ENCODE measurements at places on chromosomes 5 and 9. TPM values are rescaled to one million over a fixed set of nuclear protein-coding genes. Genes with fewer than 3 reads are reported as not detected.

Gene BARHL1
- not detected for total RNA-seq

GRCh38 chr5:143182901-143183820, 220.3 kb downstream of the NR3C1 start:
- no peak for DNase-seq

GRCh38 chr9:32487981-32488380, 38.0 kb downstream of the RIGI start:
- DNase-seq, result no peak

DNA sequence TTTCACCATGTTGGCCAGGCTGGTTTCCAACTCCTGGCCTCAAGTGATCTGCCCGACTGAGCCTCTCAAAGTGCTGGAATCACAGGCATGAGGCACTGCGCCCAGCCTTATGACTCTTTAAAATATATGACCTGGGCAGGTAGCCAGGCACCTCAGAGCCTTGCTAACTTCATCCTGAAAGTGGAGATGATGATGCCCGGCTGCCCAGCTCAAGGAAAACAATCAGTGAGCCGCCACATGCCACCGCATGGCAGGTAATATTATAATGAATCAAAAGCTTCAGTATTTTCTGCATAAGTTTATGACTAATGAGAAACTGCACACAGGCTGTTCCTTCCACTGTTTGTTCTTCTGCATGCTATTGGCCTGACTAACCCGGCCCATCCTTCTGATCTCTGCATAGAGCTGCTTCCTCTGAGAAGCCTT, 30.4 kb upstream of the DMRT1 start:
- DNase-seq, result no peak

DNA sequence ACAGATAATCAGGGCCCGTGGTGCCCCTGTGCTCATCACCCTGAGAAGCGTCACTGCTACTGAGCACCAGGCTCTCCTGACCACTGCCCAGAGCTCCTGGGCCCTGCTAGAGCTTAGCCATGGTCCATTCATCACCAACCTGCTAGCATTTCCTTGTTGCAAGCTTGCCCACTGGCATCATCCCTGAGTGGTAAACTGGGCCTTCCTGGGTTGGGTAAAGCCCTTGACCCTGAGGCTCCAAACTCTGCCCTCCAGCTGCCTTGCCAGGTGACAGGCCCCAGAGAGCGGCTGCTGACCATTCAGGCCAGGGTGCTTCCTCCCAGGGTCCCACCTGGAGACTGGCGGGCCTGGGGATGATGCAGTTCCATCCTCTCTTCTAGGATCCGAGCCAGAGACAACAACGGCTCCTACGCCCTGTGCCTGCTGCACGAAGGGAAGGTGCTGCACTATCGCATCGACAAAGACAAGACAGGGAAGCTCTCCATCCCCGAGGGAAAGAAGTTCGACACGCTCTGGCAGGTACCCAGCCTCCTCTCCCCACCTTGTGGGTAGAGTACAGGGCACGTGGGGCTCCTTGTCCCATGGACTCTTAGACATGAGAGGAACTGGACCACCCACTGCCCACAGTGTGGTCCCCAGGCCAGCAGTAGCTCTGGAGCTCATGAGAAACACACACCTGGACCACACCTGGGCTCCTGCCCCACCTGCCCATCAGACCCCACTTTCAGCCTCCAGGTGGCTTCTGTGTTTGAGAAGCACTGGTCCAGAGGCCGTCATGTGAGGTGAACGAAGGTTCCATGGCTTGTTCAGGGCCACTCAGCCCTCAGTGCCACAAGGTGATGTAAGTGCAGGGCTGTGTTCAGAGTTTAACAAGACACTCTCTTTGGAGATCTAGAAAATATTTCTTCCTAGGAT, 60.5 kb downstream of the SYK start:
- DNase-seq, result no peak

- no peak for DNase-seq
These were observed 103.5 kb upstream of the DPYSL3 start for GRCh38 chr5:147613359-147613758.

Gene ECM2
- not detected for total RNA-seq

DNA sequence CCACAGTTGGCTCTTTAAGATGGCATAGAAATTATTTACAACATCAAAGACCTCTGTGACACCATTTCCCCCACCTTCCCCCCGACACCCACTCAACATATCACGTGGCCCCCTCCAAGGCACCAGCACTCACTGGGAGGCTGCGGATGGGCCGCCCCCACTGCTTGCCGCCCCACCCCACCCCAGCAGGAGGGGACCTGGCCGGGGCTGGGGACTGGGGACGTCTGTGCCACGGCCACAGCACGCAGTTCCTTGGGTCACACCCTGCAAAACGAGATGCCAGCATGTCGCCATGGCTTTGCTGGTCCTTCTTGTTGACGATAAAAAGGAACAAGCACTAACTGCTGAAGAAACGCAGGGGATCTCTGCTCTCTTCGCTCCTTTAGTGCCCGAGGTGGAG, 257.4 kb upstream of the NFIL3 start:
- DNase-seq, result no peak

Gene CTXN3
- not detected for total RNA-seq

Gene FBP1
- total RNA-seq, result 0.42 TPM

Gene MEF2C
- 13.0 TPM for total RNA-seq

GRCh38 chr5:130651440-130651839, 513.6 kb downstream of the HINT1 start:
- DNase-seq, result no peak

DNA sequence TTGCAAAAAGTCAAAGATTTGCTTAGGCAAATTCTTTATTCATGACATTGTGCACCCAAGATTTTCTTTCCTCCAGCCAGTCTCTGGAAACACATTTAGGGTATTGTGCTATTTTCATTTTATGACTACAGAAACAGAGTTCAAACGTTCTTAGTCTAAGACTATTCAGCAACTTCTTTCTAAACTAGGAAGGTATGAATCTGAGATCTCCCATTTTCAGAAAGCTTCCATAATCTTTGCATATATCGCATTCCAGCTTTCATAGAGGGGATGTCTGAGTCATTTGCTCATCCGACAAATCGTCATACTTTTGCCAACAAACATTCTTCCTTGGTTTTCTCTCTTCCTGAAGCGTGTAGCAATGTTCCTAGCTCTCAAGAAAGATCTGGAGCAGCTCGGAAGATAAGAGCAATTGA, 1.6 kb upstream of the PAPPA start:
- no peak for DNase-seq

GRCh38 chr5:83392766-83393503, 78.6 kb upstream of the VCAN start:
- no peak for DNase-seq

Gene SLC1A3
- 12.9 TPM for total RNA-seq

DNA sequence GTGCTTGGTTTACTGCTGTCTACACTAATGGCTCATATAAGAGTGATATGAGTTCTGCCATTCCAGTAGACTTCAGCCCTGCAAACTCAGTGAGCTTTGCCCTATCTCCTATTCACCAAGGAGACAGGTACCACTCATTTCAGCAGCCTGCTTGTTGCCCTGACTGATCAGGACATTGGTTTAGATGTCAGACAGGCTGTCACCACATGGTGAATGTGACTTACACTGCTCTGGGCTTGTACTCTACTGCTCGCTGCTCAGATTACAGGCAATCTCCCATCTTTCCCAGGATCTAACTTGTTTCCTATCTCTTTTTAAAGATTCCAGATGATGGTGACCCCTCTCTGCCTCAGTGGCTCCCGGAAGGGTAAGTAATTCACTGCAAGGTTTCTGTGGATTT, 123.3 kb upstream of the RUSC2 start:
- DNase-seq, result no peak

Gene FBP2
- total RNA-seq, result not detected

GRCh38 chr5:134267366-134268018, 41.6 kb upstream of the PPP2CA start:
- no peak for DNase-seq

Gene CCL28
- 0.25 TPM for total RNA-seq

GRCh38 chr5:61806491-61807020, 474.5 kb downstream of the ZSWIM6 start:
- DNase-seq, result no peak

Gene PFN3
- not detected for total RNA-seq

Gene TEK
- 0.15 TPM for total RNA-seq

DNA sequence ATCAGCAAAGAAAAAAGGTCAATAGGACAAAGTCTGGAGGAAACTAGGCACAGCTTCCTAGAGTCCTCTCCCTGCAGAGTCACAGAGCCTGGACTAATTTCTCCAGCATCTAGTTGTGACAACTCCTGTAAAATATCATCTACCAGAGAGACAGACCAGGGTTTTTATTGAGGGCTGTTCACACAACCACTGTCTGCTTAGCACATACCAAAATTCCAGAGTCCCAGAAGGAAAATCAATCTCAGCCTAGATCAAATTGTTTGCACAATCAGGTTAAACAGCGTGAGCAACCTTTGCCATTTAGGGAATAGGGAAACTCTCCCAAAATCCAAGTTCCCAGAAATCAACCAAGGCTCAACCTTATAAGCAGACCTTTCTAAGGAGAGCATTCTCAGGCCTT, 190.3 kb downstream of the SYK start:
- DNase-seq, result no peak

GRCh38 chr9:27421577-27421976, 102.5 kb upstream of the IFNK start:
- no peak for DNase-seq

Gene PDCD1LG2
- total RNA-seq, result not detected

GRCh38 chr5:39779831-39780230, 355.1 kb upstream of the DAB2 start:
- no peak for DNase-seq

- no peak for DNase-seq
These were observed 18.6 kb downstream of the RGMB start for GRCh38 chr5:98791898-98792580.

DNA sequence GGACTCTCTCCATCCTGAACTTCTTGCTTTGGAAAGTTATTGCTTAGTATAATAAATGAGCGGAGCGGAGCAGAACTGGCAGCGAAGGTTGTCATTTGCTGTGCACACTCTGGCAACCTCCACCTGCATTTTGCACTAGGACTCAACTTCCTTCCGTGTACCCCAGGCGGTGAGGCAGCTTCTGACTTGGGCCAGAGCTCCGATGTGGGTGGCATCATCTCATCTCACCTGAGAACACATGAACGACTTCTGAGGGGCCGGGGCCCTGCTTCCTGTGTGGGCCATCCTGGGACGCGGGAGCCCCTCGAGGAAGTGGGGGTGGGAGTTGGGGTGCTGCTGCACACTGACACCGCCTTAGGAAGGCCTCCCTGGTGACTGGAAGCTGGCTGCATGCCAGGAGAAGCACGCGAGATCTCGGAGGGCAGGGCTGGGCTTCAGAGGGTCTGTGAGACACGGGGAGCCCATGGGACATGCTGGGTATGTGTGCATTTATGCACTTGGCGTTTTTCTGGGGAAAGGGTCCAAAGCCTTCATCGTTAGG, 56.5 kb upstream of the COL5A1 start:
- DNase-seq, result no peak

Gene PCDHGA9
- total RNA-seq, result 0.34 TPM

Gene LCN15
- 0.76 TPM for total RNA-seq

Gene CDH12
- not detected for total RNA-seq

Gene PCDHA3
- total RNA-seq, result not detected

DNA sequence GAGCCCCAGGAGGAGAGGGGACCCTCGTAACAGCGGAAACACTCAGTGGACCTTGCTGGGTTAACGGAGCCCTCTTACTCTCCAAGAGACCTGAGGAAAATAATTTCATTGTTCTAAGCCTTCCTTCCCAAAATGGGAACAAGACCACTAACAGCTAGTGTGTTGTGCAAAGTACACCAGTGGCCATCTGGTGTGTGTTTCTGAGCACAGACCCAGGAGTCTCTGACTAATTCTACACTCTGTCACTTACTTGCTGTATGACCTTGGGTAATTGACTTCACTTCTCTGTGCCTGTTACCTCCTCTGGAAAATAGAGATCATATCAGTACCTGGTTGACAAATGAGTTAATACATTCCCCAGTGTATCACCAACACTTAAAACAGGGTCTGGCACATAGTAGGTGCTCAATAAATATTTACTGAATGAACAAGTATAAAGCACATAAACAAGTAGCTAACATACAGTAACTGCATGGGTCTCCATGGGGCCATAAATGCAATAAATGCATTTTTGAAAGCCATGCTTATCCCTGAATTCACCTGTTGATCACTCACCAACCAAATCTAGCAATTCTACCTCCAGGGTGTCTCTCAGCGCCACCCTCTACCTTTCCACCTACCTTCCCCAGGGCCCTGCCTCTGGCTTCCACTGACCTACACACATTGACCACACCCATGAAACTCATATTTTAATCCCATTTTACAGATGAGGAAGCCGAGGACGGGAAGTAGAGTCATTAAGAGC, 44.7 kb upstream of the AKNA start:
- DNase-seq, result no peak

Gene TNFAIP8
- total RNA-seq, result 18.4 TPM

Data from HCT116 (cell line).